ENCODE measurements at places on chromosomes 5 and 9. TPM values are rescaled to one million over a fixed set of nuclear protein-coding genes. Genes with fewer than 3 reads are reported as not detected.

GLRA1 gene
- total RNA-seq, result not detected

GRCh38 chr5:62488531-62488930 is 76.0 kb downstream of the IPO11 start:
- DNase-seq, result no peak

- DNase-seq, result no peak
Measured at GRCh38 chr5:167061695-167062094, 1229.8 kb upstream of the WWC1 start.

GRCh38 chr5:123297866-123298265 is 125.3 kb downstream of the CEP120 start:
- no peak for DNase-seq

CLTB gene
- total RNA-seq, result 211 TPM

DNA sequence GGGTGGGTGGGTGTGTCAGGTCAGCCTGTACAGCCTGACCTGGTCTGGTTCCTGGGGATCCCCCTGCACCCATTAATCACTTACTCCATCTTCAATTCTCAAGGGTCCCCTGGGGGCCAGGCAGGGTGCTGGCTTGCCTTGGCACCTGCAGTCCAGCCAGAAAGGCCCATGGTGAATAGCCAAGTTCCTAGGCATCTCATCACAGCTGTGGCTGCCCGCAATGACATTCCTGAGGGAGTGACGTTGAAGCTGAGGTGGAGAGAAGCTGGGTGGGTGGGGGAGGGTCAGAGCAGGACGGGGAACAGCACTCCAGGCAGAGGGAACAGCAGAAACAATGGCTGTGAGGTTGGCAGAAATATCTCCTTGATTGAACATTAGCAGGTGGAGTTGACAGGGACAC is 10.6 kb downstream of the HMCN2 start:
- DNase-seq, result no peak

DNA sequence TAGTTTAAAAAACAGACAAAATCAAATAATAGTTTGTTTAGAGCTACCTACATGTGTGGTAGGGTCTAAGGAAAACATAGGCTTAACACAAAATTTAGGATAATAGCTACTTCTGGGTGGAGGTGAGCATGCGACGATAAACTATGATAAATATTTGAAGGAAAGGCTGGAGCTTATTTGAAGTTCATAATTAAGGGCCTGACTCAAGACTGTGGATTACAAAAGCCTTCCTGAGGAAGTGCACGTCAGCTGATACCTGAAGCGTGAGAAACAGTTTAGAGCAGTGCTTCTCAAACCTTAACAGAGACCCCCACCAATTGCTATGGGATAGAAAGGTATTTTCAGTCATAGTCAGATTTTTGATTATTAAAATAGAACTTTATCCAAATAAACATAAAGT is 20.4 kb upstream of the UBLCP1 start:
- DNase-seq, result no peak

Measured in Peyer's patch (tissue), 4 donors.